ENCODE measurements at places on chromosomes 6 and 20.
A peak's percentile ranks its signal among the peaks of the same experiment; 100 is the strongest.

DNA sequence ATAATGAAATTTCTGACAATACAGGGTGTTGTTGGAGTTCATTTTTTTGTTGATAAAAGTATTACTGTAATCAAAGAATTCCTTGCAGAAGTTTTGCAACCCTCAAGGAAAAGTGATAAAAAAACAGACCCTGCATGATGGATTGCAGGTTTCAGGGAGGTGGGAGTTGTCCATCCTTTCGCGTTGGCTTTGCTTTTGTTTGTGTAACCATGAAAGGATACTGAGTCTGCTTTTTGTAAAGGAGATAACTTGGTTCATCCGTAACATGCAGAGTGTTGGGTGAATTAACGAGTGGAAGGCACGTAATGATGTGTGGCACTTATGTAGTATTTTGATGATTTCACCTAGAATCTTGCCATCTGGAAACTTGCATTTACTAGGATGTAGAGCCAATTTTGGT, 23.6 kb downstream of the FOXO3 start:
- DNase-seq: no peak

DNA sequence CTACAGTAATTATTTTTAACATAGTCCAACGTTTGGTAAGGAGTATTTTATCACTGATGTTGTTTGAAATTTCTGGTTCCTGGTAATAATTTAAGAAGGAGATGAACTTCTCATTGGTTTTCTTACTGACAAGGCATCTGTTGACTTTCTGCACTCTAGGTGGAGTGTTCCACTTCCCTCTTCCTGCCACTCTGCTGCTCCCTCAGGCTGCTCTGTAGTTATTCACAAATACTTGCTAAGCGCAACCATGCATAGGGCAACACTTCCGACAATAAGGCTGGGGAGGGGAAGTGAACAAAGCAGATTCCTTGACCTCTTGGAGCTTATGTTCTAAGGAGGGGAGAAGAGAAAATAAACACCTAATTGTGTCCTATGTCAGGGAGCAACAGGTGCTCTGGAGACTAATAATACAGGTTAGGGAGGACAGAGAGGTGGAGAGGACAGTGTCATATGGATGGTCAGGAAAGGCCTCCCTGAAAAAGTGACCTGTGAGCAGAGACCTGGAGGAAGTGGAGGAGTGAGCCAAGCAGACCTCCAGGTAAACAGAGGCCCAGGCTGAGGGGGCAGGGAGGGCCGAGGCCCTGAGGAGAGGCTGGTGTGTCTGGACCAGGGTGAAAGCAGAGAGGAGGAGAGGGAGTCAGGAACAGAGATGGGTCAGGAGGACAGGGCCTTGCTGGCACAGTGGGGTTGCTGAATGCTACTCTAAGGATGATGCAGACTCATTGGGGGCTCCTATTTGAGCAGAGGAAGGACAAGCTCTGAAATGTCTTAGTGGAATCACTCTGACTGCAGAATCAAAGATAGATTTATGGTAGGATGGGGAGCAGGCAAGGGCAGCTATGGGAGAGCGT, 134.8 kb upstream of the SLC24A3 start:
- DNase-seq: no peak

DNA sequence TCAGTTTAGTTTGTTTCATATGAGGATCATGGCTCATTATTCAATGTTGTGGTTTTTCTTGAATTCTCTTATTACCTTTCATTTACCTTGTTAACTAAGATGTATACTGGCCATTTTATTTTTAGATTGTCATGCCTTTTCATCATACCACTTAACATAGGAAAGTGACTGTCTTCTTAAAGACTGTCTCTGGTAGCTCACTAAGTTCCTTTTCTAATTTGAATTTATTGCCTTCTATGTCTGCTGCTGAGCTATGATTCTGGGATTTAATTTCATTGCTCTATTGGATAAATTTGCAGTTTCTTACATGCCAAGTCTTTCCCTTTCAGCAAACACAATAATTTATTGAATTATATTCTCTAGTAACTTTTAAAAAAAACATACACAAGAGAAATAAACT, 49.5 kb upstream of the ANKEF1 start:
- DNase-seq: no peak

DNA sequence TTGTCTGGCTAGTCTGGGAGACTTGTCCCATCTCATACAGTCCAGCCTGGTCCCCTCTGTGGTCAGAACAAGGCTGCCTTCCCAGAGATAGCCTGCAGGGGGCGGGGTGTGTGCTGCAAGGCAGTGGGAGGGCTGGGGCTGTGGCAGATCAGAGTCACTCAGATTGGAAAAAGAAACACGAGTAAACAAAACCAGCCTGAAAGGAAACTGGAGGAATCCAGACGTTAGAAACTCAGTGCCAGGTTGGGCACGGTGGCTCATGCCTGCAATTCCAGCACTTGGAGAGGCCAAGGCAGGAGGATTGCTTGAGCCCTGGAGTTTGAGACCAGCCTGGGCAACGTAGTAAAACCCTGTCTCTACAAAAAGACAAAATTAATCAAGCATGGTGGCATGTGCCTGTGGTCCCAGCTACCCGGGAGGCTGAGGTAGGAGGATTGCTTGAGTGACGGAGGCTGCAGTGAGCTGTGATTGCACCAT, 20.2 kb downstream of the LEMD2 start:
- peak; percentile 76 for DNase-seq

DNA sequence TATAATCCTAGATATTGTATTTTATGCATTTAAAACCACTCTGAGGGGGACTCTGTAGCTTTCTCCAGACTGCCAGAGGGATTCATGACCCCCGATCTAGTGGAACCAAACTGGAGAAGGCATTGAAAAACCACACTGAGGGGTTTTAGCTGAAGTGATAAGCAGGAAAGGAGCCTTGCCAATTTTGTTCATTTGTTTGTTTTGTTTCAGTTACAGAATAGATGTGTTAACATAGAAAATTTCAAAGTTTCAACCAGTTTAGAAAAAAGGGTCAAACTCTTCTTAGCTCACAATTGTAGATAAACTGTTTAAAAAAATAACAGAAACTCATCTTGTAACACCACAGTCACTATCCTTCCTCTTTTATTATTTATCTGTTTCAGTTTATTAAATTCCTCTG, 19.8 kb downstream of the TAB2 start:
- DNase-seq: no peak

DNA sequence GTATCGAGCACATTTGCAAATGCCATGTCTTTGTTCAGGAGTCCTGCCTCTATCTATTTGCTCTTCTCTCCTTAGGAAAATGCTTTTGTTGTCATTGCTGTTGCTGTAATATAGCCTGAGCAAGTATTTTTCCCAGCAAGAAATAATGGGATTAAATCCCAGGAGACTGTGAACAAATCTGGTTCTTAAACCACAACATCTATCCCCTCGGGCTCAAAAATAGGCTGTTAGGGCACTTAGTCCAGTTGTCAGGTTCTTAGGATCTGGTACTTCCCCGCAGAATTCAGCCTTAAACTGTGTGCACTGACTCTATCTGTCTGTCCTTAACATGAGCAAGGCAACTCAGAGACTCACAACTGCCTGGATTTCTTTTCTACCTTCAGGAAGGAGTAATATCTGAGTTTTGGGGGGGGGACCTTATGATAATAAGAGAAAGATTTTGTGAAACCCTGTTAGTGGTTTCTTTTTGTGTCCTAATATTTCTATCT, 437.5 kb downstream of the HTR1B start:
- DNase-seq: no peak

DNA sequence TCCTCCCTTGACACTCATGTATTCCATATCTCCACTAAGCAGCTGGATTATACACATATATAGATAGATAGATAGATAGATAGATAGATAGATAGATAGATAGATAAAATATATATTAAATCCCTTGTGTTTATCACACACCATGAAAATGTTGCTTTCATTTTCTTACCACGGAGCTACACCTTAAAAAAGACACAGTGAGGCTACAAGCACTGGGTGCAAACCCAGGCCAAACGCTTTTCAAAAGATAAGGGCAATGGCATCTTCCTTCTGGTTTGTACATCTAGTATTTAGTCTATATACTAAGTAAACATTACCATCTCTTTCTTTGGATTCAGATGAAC, 377.1 kb downstream of the ESR1 start:
- DNase-seq: no peak

DNA sequence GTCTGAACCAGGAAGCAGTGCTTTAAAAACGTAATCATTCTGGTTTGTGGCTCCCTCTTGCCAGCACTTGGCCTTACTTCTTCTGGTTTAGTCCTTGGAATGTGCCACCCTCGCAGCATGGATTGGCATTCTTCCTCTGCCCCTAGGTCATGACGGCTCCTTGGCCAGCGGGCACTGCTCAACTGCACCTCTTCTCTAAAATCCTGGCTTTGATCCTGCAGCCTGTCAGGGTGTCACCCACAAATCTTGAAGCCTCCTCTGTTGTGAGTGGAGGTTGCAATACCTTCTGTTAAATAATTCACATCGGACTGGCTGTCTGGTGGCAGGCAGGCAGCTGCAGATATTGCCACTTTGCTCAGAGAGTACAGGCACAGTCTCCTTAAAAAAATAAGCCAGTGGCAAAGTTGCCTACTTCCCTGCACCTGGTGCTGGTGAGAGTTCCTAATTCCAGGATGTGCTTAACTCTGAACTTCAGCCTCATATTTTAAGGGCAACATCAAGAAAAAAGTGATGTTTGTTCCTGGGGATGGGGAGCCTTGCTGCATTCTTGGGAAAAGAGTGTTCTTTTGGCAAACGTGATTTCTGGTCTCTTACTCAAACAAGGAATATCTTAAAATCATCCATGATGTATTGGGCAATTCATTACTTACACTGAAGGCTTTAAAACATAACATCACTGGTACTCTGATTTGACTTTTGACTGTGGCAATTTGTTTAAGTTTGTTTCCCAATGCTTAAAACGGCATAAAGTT, 179.8 kb downstream of the FOXA2 start:
- peak; percentile 46 for DNase-seq

GRCh38 chr6:144769142-144769541, 484.0 kb downstream of the UTRN start:
- no peak for DNase-seq

DNA sequence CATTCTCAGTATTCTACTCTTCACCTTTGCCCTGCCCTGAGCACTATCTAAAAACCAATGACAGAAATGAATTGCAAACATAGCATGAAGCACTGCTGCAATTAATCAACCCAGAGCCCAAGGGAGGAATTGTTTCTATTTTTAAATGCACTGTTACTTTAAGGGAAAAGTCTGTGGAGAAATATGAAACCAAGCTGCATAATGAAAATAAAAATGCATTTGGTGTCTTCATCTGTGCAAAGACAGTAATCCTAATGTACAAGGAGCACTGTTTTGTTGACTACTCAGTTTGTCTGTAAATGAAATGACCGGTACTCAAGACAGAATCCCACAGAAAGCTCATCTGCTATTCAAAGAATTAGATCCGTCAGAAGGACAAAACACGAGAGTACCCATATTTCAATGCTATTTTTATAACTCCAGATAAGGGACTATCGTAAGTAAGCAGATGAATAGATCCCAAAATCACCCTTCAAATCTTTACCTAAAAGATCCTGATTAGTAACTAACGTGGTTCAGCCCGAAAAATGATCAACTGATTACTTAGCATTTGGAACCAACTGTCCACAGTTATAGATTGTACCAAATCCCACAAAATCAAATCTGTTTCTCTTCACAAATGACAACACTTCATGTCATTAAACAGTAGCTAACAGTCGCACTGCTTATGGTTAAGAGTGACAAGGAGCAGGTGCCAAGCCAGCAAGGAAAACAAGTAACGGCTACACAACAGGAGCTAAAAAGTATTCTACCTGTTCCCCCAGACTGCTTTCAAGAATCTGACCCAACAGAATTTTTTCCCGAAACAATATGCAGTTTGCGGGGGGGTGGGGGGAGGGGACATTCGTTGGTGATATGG, 2.4 kb downstream of the KIF13A start:
- no peak for DNase-seq

DNA sequence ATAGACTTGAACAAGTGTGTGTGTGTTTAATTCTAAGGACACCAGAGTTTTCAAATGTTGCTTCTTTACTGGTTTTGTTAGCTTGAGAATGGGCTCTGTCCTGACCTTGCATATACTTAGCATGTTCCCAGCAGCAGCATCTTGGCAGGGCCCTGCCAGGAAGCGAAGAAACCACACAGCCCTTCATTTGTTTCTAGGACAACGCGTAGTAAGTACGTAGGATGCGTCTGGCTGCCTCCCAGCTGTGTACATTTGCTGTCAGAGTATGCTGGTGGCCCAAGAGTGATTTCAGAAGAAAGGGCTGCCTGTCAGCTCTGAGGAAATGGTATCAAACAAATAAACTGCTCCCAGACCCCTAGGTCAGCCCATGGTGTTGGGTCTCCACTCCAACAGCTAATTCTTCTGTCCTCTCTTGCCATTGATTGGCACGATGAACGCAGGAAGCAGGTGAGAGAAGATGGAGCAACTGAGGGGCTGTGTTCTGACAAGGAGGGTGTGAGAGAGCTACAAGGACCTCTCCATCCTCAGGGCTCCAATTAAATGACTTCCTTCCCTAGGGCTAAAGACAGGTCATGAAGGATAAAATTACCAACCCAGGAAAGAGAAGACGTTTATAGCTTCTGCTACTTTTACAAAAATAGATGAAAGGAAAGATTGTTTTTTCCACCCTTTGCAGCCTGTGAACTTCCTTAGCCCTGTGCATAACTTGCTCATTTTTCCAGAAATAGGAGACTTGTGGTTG, 55.9 kb upstream of the HDDC2 start:
- no peak for DNase-seq

DNA sequence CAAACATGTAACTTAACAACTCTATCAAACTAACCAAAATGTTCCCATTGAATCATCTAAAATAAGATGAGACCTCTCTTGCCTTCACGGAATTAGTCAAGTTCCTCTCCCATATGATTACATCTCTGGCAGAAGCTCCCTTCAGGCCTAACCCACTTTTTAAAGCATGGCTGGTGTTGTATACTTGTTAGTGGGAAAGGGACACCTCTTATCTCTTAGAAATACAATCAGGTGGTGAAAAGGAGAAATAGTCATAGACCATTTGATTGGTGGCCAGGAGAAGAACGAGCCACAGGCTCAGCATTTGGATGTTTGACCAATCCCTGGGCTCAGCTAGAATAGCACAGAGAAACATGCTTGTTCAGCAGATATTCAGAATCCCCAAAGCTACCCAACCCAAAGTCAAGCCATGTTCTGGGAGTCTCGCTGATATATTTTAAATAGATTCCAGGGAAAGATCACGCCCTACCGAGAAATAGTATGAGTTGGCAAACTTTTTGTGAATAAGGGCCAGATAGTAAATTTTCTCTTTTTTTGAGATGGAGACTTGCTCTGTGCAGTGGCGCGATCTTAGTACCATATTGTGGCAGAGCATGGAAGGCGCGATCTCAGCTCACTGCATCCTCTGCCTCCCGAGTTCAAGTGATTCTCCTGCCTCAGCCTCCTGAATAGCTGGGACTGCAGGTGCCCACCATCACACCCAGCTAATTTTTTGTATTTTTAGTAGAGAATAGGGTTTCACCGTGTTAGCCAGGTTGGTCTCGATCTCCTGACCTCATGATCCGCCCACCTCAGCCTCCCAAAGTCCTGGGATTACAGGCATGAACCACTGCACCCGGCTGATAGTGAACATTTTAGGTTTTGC, 126.3 kb upstream of the MYLIP start:
- no peak for DNase-seq

DNA sequence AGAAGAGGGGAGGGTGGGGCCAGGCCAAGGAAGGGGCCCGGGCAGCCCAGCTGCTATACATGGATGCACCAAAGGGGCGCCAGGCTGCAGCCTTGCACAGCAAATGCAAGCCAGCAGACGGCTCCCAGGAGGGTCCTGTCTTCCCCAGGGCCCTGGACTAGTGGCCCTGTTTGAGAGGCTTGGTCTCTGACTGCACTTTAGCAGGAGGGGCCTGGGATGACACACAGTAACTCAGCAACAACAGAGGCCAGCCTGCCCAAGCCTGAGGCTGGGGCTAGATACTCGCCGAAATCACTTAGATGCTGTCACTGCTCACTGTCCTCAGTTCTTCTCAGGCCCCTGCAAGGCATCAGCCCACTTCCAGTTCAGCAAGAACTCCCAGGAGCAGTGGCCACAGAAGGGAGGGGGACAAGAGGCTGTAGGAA, 73.5 kb downstream of the TRAM2 start:
- peak; percentile 61 for DNase-seq
